ENCODE measurements at places on chromosomes 11 and 22. TPM values are rescaled to one million over a fixed set of nuclear protein-coding genes. Genes with fewer than 3 reads are reported as not detected.

The ELFN2 gene
- 0.33 TPM for total RNA-seq

The C11orf91 gene
- not detected for total RNA-seq

The MYOD1 gene
- not detected for total RNA-seq

The BTBD18 gene
- total RNA-seq = not detected

The DTX4 gene
- total RNA-seq = 0.57 TPM

The GSTT2B gene
- 4.9 TPM for total RNA-seq

The SHISA8 gene
- not detected for total RNA-seq

Data from fibroblast of the aortic adventitia (primary cell).